ENCODE measurements at places on chromosomes 3 and 15. TPM values are rescaled to one million over a fixed set of nuclear protein-coding genes. Genes with fewer than 3 reads are reported as not detected.

Gene GOLGA6L4
- total RNA-seq = not detected

Gene SNTN
- not detected for total RNA-seq

Gene TMEM202
- not detected for total RNA-seq

Gene SLC28A2
- total RNA-seq = not detected

Gene TUSC2
- 29.1 TPM for total RNA-seq

Gene PLA2G4E
- not detected for total RNA-seq

Gene FANCD2OS
- not detected for total RNA-seq

Gene SCAANT1
- total RNA-seq = not detected

Gene ILDR1
- not detected for total RNA-seq

Gene XYLB
- total RNA-seq = 1.3 TPM

Gene MED12L
- total RNA-seq = 1.1 TPM

Gene SLC38A3
- total RNA-seq = not detected

Gene SYNM
- total RNA-seq = 6.6 TPM

Gene ACAN
- not detected for total RNA-seq

Gene SUCNR1
- 1.2 TPM for total RNA-seq

Gene MNS1
- 0.66 TPM for total RNA-seq

Gene RYR3
- 0.16 TPM for total RNA-seq

Gene GBE1
- total RNA-seq = 66.4 TPM

Gene CD80
- not detected for total RNA-seq

Gene PLCB2
- 2.4 TPM for total RNA-seq
